ENCODE measurements at places on chromosomes 4 and X.
A peak's percentile ranks its signal among the peaks of the same experiment; 100 is the strongest.

GRCh38 chr4:819401-820229 is 6.3 kb downstream of the CPLX1 start:
- no peak for DNase-seq

DNA sequence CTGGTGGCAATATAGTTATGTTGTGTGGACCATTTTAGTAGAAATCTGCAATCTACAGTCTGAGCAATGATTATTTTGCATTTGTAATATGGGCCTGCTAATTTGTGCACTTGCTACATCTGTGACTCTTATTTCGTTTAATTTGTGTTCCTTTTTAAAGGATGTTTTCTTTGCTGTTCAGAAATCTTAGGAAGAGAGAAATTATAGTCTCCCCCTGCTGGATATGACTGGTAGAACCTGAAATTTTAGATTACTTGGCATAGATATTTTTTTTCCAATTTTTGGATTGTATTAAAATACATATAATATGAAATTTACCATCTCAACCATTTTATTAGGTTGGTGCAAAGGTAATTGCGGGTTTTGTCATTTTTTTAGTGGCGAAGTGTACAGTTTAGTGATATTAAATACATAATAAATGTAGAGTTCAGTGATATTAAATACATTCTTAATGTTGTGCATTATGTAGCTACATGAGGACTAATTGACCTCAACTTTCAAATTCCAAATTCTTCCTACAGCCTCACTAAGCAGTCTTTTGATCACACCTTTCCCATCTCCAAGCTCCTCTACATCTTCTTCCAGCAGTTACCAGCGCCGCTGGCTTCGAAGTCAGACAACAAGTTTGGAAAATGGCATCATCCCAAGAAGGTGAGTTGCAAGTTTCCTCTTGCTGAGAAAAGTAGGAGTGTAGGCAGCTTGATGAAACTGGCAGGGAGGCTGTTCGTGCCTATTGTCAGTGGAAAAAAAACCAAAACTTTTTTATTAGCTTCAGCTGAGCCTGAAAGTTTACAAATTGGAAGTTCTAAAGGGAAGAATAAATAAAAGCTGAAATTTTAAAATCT is 82.2 kb downstream of the FNIP2 start:
- no peak for DNase-seq

GRCh38 chrX:55702671-55703070 is 14.9 kb upstream of the RRAGB start:
- DNase-seq = no peak

DNA sequence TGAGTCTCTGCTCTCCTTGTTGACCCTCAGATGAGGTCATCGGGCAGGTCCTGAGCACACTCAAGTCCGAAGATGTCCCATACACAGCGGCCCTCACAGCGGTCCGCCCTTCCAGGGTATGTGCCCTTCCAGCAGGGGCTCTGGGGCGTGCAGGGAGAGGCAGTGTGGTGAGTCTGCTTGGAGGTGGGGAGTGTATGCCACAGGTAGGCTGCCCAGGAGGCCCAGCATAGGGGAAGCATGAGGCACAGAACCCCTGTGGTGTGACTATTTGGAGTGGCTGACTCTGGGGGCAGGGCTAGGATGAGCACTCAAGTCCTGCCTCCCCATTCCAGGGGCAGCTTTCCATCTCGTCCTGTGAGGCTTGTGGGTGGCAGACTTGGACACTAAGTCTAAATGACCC is 3.3 kb upstream of the GDI1 start:
- no peak for DNase-seq

DNA sequence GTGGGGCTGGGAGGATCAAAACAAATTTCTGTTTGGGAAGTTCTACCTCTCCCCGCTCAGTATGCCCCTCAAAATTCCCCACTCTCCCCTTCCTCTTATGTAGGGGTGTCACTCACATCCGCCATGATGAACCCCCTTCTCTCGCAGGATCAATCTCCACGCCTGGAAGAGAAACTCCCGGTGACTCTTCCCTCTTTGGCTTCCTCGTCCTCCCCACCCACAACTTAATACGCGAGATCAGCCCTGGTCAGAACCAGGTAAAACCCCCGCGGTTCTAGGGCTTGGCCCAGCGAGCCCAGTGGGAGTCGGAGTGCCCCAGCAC is 427 bp downstream of the LAMTOR3 start:
- no peak for DNase-seq

DNA sequence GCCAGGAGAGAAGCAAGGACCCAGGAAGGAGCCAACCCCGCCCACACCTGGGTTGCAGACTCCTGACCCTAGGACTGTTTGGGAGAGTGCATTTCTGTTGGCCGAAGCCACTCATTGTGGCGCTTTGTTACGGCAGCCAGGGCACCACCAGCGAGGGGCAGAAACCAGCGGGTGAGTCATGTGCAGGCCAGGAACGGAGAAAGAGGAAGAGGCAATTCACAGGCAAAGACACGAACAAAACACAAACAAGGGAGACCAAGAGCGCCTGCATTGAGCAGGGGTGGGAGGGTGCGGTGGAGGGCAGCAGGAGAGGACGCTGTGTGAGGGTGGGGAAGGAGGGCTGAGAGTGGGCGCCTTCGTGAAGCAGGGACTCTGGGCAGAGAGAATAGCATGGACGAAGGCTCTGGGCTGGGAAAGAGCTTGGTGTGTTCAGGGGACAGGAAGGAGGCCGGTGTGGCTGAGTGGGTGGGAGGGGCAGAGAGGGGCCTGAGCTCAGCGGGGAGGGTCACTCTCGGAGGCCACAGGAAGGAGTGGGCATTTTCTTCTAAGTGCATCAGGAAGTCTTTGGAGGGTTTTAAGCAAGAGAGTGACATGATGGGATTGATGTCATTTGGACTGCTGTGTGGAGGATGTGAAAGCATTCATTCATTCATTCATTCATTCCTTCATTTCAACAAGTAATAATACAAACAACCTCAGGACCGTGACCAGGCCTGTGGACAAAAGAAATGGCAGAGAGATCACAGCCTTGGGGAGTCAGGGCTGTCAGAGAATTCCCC is 12.2 kb upstream of the WFS1 start:
- DNase-seq = no peak

DNA sequence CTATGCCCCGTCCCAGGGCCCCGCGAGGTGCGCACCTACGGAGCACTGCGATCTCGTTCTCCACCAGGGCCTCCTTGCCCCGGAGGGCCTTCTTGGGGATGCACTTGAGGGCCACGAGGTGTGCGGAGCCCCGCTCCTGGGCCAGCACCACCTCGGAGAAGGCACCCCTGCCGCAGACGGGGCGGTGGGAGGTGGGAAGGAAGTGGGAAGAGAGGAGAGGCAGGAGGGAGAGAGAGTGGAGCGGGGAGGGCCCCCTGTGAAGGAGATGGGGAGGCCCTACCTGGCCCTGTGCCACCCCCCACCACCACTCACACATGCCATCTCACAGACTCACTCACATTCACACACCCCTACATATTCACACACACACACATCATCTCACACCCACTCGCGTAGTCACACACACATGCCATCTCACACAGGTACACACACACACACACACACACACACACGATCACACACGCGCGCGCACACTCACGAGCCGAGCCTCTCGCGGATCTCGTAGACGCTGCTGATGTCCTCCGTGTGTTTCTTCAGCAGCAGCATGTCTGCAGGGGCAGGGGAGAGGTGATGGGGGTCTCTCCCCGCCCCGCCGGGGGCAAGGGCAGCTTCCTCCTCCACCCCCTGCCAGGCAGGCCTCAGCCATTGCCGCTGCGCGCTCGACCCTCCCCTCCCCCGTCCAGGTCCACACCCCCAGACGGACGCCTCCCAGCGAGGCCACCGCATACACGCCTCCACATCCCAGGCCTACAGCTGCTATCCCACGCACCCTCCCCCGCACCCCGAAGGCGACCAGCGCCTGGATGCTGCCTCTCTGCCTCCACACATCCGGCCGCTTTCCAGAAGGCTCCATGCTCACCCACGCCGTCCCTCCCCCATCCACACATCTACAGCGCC is 834 bp downstream of the PNCK start:
- no peak for DNase-seq

GRCh38 chr4:159127745-159128518 is 25.1 kb downstream of the RAPGEF2 start:
- no peak for DNase-seq

GRCh38 chr4:109041463-109042360 is 260.7 kb downstream of the COL25A1 start:
- no peak for DNase-seq

- DNase-seq = no peak
Measured at GRCh38 chrX:150889131-150889530, 9.3 kb downstream of the CD99L2 start.

DNA sequence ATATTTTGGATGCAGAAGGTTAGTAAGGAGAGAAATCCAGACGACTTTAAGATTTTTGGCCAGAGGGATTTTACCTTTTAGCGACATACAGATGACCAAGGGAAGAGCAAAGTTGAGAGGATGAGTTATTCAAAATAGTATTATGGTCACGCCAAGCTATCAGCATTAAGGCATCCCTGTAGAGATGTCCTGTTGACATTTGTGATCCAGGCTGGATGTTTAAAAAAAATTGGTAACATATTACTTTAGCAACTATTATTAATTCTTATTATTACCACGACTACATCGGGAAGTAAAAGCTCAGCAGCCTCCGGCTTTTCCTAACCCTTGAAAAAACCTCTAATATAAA is 562 bp upstream of the OSTC start:
- DNase-seq = no peak

DNA sequence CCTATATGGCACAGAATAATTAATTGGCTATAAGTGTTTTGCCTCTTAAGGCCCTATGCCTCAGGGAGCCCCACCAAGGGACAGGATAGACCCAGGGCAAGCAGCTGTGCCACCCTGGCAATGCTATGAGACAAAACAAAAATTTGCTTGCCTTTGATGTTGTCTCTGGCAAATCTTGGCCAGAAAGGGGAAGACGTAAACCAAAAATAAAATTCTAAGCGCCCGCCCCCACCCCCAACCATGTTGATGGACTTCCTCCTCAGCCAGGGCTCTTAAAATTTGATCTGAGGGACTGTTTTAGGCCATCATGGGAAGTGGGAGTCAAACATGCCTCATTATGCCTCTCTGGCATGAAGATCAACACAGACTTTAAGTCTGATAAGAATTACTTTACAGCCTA is 130.5 kb upstream of the APOOL start:
- DNase-seq = no peak

- no peak for DNase-seq
Measured at GRCh38 chrX:88424071-88424470, 323.0 kb upstream of the CPXCR1 start.

DNA sequence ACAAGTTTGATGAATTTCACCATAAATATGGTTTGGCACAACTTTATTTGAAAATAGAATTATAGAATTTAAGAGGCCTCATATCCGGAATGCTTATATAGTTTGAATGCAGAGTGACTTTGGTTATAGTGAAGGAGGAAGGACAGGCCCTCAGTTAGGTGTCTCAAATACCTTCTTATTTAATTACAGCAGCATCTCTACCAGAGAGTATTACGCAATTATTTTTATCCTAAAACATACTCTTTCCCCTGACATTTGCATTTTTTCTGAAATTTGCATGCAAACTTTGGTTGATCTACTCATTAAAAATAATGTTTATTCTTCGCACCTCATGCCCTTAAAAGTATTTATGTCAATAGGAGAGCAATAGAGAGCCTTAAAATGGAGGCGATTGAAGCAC is 305.4 kb downstream of the PACRGL start:
- no peak for DNase-seq

- no peak for DNase-seq
Measured at GRCh38 chr4:55303760-55304165, 42.3 kb upstream of the SRD5A3 start.

GRCh38 chrX:144730471-144730870 is 516.8 kb upstream of the SPANXN1 start:
- DNase-seq = no peak

GRCh38 chr4:183639291-183639690 is 19.7 kb downstream of the RWDD4 start:
- DNase-seq = no peak

DNA sequence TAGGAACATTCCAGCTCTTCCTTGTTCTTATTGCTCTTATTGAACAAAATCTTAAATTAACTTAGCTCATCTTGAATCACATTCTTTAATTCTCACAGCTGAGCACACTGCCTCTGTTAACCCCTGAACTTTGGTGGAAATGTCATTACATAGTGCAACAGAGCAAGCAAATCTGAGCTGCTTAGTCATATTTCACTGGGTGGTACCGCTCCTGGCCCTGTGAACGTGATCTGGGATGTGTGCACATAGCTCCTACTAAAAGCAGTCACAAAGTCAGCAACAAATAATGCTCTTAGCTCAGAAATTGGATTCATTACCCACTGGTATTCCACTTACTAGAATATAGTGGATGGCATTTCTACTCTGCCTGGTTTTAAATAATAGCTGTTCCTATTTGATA is 27.9 kb downstream of the ARHGEF6 start:
- no peak for DNase-seq

GRCh38 chr4:182746876-182747275 is 170.3 kb downstream of the DCTD start:
- no peak for DNase-seq

DNA sequence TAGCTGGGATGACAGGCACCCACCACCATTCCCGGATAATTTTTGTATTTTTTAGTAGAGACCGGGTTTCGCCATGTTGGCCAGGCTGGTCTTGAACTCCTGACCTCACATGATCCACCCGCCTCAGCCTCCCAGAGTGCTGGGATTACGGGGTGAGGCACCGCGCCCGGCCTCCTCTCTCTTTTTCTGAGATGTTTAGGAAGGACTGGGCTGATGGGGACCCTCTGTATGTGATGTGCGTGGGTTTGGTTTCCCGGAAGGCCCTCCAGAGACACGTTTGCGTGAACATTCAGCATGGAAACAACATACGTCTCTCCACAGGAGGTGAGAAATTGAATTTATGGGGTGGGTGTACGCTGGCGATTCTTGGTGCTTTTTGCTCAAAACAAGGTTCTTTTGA is 18.6 kb downstream of the SHOX start:
- DNase-seq = peak; percentile 66

DNA sequence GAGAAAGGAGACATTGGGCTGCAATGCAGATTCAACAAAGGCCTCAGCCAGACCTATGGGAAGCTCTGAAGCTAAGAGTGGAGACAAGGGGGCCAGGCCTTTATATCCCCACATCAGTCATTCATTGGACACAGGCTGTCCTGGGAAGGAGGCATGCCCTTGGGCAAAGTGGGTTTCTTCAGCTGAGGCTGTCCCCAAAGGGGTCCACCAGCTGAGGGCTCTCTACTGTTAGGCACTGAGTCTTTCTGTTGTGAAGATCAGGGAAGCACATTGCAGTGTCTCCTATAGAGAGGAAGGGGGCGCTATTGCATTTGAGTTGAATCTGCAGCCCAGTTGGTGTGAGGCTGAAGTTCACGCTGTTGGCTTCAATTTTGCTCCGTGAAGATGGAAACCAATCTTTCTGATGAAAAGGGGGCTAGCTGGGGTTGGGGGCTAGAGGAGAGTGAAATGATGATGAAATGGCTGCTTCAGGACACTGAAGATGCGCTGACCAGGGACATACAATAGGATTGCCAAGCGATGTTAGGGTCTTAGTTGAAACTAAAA is 48.0 kb downstream of the SLC25A5 start:
- no peak for DNase-seq

- DNase-seq = no peak
Measured at GRCh38 chr4:41041551-41041950, 172.8 kb downstream of the APBB2 start.

- no peak for DNase-seq
Measured at GRCh38 chrX:13520351-13520750, 49.0 kb upstream of the EGFL6 start.
